Activated T-cell treated with anti-CD3 and anti-CD28 coated beads, Interleukin-2, amount 50 U/mL, for 72 hours (primary cell): ENCODE measurements at places on chromosomes 1 and 21. TPM values are rescaled to one million over a fixed set of nuclear protein-coding genes. Genes with fewer than 3 reads are reported as not detected.

ANKRD34A gene
- 2.6 TPM for total RNA-seq

TNFRSF9 gene
- 35.4 TPM for total RNA-seq

LYSMD1 gene
- total RNA-seq = 5.2 TPM

LSS gene
- 18.9 TPM for total RNA-seq

KCND3 gene
- total RNA-seq = not detected

MCOLN2 gene
- total RNA-seq = 57.6 TPM

ARHGEF16 gene
- not detected for total RNA-seq

CFAP57 gene
- total RNA-seq = 0.76 TPM

COL18A1 gene
- total RNA-seq = 4.9 TPM

DNA sequence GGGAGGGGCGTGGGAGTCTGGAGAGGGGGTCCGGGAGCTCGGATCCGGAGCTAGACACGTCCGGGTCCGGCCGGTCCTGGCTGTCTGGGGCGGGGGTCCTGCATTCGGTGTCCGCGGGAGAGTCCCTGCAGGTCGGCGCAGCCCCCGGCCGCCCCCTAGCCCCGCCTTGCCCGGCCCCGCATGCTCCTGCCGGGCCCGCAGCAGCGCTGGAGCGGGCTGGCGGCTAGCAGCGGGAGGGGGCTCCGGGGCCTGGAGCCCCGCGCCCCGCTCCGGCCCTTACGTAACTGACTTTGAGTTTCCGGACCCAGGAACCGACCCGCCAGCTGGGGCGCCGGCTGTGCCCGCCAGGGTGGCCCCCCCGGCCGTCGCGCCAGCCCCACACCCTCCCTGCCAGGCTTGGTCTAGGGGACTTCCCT lies 26.9 kb upstream of the EPB41 start:
- peaks cover 70% of the 10 kb centered on the region for H3K4me1 ChIP-seq
- no peaks in the 10 kb centered on the region for H3K27me3 ChIP-seq
- H3K27ac ChIP-seq = peak overlapping the region; percentile 95
- H3K36me3 ChIP-seq = peaks cover 3% of the 10 kb centered on the region
- DNase-seq = peak; percentile 31

DNA sequence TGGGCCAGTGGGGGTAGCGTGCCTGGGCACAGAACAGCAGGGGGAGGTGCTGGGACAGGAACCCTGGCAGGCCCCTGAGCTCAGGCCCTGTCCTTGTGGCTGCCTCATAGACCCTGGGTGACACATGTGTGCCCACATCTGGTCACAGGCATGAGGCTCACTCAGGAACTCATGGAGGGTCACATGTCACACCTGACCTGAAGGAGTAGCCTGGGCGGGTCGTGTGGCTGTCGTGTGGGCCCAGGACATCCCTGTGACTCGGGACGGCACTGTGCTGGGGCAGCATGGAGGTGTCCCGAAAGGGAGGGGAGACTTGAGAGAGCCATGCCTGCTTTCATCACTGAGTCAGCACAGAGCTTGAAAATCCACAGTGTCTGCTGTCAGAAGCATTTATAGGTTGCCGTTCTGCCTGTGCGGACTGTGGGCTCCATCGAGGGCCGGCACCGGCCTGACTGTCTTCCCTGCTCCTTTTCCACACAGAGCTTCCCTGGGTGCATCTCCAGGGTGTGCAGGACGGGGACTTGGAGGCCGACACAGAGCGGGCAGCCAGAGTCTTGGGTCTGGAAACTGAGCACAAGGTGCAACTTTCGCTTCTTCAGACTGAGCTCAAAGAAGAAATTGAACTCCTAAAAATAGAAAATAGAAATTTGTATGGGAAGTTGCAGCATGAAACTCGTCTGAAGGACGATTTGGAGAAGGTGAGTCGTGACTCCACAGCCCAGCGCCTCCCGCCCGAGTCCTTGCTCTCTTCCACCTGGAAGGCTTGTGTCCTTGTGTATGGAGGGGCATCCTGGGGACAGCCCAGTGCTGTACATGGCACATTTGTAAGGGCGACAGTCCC lies 32.8 kb downstream of the PCNT start:
- no peaks in the 10 kb centered on the region for H3K4me1 ChIP-seq
- no peak overlapping the region for H3K4me3 ChIP-seq
- no peak for DNase-seq
- H3K27ac ChIP-seq = no peak overlapping the region
- no peaks in the 10 kb centered on the region for H3K27me3 ChIP-seq

DNA sequence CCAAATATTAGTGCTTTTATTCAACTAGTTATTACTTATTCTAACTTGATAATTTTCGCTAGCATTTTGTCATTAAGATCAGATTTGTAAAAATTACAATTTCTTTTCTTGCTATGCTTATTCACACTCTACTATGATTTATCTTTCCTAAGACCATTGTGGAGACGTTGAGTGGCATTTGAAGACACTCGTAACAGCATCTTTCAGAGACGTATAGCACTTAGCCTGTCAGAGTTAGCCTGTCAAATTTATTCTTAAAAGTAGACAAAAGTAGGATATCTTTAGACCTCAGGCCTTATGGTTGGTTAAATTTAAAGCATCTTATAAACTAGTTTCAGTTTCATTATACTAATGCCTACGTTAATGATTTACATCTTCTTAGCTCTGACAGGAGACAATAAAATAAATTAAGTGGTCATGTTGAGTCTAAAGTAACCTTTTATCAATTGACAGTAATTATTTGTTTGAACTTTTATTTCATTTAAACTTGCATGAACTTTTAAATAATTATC lies 1410.1 kb downstream of the MRPL39 start:
- H3K36me3 ChIP-seq = no peaks in the 10 kb centered on the region
- H3K27me3 ChIP-seq = no peaks in the 10 kb centered on the region
- H3K4me3 ChIP-seq = no peak overlapping the region
- DNase-seq = no peak
- H3K4me1 ChIP-seq = no peaks in the 10 kb centered on the region

DNA sequence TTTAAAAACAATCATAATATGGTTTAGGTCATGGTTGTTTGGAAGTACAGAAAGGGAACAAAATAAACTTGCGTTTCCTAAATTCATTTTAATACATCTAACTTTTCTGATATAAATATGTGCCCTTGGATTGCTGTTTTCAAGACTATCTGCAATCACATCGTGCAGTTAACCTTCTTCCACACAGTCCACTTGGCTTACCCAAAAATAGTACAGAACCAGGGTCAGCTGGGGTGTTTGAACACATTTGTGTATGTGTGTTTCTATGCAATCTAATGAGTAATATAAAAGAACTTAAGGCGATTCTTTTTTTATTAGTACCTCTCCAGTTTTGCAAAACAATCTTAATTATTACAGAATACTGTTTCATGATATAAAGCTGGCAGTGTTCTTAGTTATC lies 19.9 kb downstream of the SAMSN1 start:
- H3K36me3 ChIP-seq = peaks cover 3% of the 10 kb centered on the region
- H3K4me1 ChIP-seq = peaks cover 79% of the 10 kb centered on the region
- H3K27me3 ChIP-seq = no peaks in the 10 kb centered on the region
- H3K27ac ChIP-seq = peak overlapping the region; percentile 98
- H3K4me3 ChIP-seq = peak overlapping the region; percentile 78
- no peak for DNase-seq

DNA sequence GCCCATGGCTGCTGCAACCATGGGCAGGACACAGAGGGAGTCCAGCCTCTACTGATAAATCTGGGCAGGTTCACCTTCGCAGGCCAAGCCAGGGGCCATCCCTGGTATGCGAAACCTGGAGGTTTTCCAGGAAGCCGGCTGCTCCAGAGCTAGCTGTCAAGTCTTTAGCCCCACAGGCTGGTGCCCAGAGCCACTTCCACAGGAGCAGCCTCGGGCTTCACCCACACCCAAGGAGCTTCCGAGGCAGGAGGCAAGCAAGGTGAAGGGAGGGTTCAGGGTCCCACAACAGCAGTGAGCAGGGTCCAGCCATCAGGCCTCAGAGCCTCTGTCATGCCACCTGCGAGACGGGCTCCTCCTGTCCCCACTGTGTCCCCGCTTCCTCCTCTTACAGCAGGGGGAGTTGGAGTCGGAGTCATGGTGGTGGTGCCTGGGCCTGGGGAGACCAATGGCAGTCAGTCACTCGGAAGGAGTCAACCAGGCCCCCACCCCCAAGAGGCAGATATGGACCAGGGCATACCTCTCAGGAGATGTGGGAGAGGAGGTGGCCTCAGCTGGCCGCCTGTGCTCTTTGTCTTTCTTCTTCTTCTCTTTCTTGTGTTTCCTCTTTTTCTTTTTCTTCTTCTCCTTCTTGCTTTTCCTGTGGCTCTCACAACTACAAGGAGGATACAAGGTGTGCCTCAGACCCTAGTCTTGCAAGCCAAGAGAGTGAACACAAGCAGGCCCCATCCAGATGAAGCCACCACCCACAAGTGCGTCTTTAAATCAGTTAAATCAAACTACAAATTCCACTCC lies 2.1 kb downstream of the C1orf35 start:
- no peaks in the 10 kb centered on the region for H3K27me3 ChIP-seq
- H3K4me1 ChIP-seq = peaks cover 44% of the 10 kb centered on the region
- DNase-seq = no peak
- peak overlapping the region; percentile 73 for H3K4me3 ChIP-seq

- no peak for DNase-seq
- no peaks in the 10 kb centered on the region for H3K36me3 ChIP-seq
- H3K27me3 ChIP-seq = peaks cover 39% of the 10 kb centered on the region
- no peak overlapping the region for H3K4me3 ChIP-seq
- no peaks in the 10 kb centered on the region for H3K4me1 ChIP-seq
These were observed 248.8 kb upstream of the FOXD3 start for GRCh38 chr1:63073309-63074306.

- H3K27ac ChIP-seq = no peak overlapping the region
These were observed 74.5 kb upstream of the SELENON start for GRCh38 chr1:25725482-25725881.

DNA sequence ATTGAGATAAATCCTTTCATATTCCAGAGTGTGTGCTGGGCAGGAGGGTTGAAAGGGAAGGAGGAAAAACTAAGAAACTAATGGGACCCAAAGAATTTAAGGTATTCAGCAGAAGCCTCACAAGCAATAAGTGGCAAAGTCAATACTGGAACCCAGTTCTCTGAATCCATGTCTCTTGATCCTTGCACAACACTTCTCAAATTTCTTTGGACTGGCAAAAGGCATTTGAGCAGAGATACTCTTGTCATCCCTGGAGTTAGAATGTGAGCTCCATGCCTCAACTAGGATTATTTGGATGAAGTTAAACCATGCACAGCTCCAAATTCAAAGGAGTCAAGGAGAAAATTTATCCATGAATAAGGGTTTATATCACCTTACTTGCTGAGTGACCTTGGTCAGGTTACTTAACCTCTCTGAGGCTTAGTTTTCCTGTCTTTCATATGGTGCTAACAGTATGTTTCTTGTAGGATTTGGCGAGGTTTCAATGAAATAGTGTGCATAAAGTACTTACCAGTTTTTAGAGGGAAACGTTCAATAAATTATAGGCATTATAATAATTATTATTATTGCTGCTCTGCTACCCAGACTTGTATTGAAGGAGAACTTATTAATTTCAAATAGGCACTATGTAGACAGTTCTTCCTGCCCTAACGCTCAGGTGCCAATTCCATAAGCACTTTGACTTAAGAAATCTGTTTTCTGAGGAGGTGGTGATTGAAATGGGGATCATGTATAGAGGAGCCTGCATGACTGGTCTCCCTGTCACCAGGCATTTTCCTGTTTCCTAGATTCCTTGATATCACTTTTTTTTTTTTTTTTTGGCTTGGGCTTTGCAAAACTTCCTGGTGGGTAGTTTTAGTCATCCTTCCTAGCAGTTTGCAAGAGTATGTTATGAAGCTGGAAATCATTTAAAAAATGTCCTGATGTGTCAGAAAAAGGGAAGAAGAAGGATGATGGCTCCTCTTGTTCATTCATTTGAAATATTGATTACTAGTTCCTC lies 125.0 kb upstream of the JUN start:
- DNase-seq = no peak
- peaks cover 4% of the 10 kb centered on the region for H3K36me3 ChIP-seq
- H3K4me3 ChIP-seq = no peak overlapping the region
- peaks cover 4% of the 10 kb centered on the region for H3K4me1 ChIP-seq

- no peak overlapping the region for H3K27ac ChIP-seq
- H3K27me3 ChIP-seq = peaks cover 70% of the 10 kb centered on the region
- H3K36me3 ChIP-seq = no peaks in the 10 kb centered on the region
- peaks cover 2% of the 10 kb centered on the region for H3K4me1 ChIP-seq
These were observed 251.2 kb upstream of the POU3F1 start for GRCh38 chr1:38297842-38298241.

DNA sequence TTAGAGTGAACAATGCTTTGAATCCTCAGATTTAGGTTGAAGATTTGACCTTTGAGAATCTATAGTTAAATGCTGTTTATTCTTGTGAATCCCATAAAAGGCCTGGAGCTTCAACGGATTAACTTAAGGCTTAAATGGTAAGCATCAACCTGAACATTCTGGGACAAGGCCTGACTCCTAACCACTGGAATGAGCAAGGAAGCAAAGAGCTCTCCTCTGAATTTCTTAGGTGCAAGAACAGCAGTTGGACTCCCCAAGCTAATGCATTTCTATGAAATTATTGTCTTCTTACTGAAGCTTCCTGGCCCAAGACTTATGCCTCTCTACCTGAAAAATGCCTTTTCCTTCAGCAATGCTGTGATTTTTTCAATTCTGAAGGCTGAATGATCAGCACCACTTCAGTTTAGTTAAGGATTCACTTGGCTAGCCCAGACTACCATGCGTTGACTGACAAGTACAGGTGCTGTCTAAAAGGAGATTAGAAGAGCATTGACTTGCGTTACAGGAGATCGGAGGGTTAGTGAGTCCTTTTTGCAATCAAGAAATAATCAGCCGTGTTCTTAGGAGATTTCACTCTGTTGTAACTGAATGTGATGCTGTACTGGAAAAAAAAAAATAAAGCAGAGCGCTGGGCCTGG lies 178.5 kb downstream of the ZC3H11B start:
- no peak for DNase-seq
- H3K36me3 ChIP-seq = no peaks in the 10 kb centered on the region
- no peaks in the 10 kb centered on the region for H3K27me3 ChIP-seq
- no peak overlapping the region for H3K4me3 ChIP-seq

DNA sequence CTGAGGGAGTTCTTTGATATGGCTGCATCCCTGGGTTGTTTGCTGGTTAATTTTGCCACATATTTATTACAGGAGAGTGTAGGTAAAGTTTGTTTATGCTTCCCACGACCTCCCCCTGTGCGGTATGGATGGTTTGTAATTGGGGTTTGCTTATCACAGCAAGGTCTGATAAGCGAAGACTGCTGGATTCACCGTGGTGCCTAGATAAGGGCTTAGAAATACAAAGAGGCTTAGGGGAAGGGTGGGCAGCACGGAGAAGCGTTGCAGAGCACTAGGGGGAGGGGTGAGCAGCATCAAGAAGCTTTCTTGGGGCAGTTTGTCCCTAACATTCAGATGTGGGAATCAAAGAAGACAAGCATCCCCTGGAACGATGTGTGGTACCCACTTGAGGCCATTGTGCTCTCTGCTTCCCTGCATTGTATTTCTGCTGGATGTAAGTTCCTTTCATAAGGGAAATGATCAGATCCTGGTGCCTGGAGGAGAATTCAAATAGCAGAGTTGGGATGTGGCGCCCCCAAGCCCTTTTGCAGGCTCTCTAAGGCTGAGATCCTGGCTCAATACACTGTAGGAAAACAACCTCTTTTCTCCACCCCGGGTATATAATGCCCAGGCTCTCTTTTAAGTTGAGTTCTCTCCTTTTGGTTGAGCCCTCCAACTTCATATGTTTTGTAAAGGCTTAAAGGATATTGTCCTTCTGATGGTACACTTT lies 598.1 kb upstream of the ADGRL4 start:
- H3K27ac ChIP-seq = no peak overlapping the region
- no peaks in the 10 kb centered on the region for H3K4me1 ChIP-seq
- H3K4me3 ChIP-seq = no peak overlapping the region
- no peaks in the 10 kb centered on the region for H3K27me3 ChIP-seq
- DNase-seq = no peak
- H3K36me3 ChIP-seq = no peaks in the 10 kb centered on the region

- H3K27ac ChIP-seq = no peak overlapping the region
- H3K4me1 ChIP-seq = no peaks in the 10 kb centered on the region
- H3K36me3 ChIP-seq = no peaks in the 10 kb centered on the region
- no peak overlapping the region for H3K4me3 ChIP-seq
These were observed 77.4 kb downstream of the HLX start for GRCh38 chr1:220956501-220957232.
